ENCODE measurements at places on chromosomes 4 and X.
A peak's percentile ranks its signal among the peaks of the same experiment; 100 is the strongest.

DNA sequence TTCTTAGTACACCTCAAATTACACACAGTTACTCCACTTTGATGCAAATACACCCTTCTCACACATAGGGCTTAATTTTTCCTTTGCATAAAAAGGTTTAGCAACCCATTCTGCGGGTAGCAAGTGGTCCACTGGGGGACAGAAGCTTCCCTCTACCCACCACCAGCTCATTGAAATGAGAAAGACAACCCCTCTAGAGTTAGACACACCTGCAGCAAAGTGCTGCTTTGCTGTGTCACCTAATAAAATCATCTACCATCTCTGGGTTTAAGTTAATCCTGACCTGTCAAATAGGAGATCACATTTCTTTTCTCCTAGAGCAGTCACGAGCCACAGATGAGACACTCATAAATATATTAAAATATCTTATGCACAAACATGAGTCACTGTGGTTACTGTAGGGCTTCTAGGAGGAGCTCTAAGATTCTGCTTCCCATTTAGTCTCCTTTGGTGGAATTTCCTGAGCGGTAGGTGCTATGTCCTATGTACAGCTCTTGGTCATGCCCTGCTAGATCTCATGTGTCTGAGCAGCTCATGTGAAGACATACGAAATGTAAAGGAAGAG, 11.9 kb downstream of the BMX start:
- DNase-seq: no peak

DNA sequence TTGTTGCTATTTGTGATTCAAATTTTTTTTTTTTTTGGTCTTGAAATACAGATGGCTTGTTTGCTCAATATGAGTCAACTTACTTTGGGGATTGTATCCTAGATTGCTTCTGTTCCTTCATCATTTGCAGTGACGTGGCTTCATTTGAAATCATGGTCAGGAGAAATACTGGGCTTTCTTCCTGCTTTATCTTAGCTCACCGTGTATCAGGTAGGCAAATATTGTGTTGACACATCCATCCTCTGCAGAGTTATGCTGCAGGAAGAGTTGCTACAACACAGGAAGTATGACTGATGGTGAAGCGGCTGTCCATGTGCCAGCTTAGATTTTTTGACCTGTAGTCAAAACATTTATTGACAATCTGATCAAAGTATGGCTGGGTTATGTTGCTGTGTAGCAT, 232.2 kb downstream of the C4orf33 start:
- DNase-seq: no peak

GRCh38 chrX:150198776-150199175, 164.3 kb upstream of the MAMLD1 start:
- DNase-seq: no peak

DNA sequence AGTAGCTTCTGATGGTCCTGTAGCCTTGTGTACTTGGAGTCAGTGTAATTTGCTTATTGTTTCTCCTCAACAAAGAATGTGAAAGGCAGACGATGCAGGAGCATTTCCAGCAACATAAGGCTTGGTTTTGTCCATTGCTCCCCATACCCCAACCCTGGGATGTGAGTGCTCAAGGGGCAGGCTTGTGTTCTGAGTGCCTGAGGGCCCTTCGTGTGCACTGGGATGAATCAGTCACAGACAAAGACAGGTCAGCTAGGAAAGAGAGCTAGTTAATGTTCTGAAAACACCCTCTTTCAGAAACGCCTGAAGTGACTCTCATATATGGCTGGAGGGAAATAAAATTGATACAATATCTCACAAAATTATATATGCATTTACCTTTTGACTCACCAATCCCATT, 59.1 kb downstream of the PRPS1 start:
- no peak for DNase-seq

DNA sequence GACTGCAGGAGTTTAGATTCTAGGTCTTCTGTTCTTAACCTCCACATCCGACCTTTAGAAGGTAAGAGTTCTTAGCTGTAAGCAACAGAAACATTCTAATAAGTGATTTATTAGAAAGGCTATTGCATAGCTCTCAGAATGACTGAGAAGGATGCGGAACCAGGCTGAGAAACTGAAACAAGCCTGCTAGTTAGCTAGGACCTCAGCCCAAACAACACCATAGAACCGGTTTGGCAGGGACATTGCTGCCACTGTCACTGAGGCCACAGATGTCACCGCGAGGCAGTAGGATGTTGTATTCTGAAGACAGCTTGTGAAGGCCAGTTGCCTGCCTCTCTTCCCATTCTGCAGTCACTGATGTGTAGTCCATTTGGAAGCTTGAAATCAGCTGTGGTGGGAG, 160.0 kb upstream of the ARX start:
- no peak for DNase-seq

- DNase-seq: peak; percentile 66
Measured at GRCh38 chrX:107710617-107711391, 64.8 kb downstream of the TSC22D3 start.

DNA sequence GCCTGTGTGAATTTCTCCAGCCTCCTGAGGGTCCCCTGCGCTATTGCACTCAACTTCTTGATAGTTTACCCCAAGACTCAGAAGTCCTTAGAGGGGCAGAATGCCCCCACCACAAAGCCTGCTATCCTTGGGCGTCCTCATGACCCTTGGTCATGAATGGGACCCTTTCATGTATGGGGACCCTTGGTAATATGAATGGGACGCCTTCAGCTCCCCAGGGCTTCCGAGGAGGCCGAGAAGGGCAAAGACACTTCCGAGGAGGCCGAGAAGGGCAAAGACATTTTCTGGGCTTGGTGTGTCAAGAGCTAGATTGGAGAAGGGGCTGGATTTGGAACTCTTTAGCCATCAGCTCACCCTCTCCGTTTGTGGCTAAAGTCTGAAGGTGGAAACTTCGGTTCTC, 8.6 kb downstream of the SHOX start:
- no peak for DNase-seq

DNA sequence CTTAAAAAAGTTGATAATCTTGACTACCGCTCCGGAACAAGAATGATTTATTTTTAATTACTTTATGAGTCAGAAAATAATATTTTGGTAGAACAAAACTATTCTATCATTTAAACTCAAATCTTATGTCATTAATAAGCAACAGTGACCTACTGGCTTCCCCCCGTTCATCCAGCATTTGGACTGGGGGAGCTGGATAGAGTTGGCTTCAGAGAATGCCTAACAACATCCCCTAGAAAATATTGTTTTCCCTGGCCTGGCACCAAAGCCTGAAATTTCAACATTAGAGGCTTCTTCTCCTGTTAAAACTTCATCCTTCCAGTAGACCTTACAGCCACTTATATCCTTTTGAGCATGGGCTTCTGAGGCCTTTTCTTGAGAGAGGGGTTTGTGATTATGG, 55.7 kb upstream of the PDLIM3 start:
- no peak for DNase-seq

DNA sequence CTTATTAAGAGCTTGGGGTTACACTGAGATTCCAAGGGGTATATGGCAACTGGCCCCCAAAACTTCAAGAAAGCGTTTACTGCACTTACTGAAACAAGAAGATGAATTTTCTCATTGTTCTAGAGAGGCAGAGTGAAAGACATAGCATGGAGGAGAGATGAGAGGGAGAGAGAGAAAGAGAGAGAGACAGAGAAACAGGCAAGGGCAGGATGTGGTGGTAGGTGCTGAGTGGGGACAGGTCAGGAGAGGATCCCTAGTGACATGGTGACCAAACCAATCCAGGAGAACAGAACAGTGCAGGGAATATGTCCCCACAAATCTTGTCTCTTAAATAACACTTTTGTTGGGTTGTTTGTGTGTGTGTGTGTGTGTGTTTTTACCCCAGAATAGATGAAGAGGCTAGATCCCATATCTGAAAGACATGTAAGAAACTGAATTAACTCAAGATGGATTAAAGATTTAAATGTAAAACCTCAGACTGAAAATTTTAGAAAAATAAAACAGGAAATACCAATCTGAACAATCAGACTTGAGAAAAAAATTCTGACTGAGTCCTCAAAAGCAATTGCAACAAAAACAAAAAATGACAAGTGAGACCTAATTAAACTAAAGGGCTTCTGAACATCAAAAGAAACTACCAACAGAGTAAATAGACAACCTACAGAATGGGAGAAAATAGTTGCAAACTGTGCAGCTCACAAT, 202.2 kb downstream of the QDPR start:
- DNase-seq: no peak

DNA sequence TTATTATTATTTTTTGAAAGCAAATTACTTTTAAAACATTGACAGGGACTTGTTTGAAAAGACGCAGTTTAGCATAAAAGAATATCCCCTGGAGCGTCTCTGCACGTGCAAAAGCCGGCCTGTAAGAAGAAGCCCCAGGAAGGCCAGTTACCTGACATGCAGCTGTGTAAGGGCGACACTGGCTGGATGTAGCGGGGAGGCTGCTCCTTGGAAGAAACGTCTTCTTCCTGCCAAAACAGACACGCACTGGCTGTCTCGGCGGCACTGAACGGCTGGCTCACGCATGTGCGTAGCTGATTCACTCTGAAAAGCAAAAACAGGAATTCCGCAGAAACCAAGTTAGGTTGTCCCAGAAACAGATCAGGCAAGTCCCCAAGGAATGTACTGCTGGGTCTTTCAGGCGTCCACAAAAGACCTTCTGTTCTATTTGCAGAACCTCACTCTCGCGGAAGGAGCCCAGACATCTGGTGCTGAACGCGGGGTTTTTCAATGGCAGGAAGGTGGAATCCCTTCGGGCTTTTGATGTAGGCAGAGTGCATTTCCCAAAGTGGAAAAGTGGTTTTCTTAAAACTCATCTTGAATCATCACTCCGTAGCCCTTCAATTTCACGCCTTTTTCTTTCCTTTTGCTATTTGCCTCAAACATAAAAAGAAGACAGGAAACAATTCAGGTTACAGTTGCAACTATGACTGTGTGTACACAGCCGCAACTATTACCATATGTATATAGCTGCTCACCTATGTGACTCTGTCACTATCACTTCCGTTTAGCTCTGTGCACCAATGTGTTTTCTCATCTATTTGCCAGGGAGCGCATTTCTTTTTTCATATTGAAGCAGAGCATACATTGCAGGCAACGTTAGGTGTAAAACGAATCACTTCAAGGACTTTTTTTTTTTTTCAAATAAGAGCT, 38.1 kb upstream of the ARSH start:
- peak; percentile 41 for DNase-seq

- DNase-seq: no peak
Measured at GRCh38 chr4:150382028-150382427, 199.9 kb upstream of the MAB21L2 start.

GRCh38 chrX:55120761-55121358, 32.0 kb downstream of the PAGE2 start:
- no peak for DNase-seq

- DNase-seq: no peak
Measured at GRCh38 chr4:102116121-102116520, 229.2 kb downstream of the SLC39A8 start.

DNA sequence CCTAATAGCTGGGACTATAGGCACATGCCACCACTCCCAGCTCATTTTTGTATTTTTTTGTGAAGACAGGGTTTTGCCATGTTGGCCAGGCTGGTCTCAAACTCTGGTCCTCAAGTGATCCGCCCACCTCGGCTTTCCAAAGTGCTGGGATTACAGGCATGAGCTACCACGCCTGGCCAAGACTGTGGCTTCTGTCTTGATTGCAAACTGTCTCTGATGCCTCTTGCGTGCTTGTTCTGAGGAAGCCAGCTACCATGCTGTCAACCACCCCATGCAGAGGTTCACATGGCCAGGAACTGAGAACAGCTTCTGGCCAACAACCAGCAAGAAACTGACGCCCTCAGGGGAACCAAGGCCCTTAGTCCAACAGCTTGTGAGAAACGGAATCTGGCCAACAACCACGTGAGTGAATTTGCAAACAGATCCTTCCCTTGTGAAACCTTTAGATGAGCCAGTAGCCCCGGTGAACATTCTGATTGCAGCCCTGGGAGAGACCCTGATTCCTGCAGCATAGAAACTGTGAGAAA, 71.2 kb downstream of the SUPT20HL2 start:
- no peak for DNase-seq

DNA sequence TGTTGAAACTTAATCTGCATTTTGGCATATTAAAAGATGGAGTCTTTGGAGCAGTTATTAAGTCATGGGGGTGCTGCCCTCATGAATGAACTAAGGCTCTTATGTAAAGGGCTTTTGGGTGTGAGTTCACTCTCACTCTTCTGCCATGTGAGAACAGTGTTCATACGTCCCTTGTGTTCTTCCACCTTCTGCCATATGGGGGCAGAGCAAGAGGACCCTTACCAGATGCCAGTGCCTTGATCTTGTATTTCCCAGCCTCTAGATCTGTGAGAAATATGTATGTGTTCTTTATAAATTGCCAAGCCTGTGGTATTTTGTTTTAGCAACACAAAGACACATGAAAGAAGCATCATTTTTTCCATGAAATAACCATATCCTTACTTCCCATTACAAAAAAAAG, 213.9 kb downstream of the SPOCK3 start:
- peak; percentile 7 for DNase-seq

DNA sequence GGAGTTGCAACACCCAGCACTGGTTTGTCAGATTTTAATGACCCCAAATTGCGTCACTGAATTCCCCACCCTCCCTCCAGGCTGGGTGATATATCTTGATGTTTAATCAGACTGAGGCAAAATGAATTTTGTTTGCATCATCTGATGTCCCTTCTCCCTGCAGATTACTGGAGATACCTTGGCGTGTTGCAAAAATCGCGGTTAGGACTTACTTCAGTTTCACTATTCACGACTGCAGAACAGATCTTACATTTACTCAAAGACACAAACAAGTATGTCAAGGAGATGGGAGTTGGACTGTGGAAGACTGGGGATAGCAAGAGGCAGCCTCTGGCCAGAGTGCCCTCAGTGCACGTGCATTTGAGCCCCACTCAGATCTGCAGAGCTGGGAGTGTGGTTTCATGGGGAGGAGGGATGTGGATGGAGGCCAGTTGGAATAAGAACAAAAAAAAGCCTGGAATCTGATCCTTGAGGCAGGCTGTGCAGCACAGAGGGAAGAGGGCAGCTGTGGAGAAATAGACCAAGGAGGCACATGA, 92.2 kb upstream of the MTM1 start:
- no peak for DNase-seq

DNA sequence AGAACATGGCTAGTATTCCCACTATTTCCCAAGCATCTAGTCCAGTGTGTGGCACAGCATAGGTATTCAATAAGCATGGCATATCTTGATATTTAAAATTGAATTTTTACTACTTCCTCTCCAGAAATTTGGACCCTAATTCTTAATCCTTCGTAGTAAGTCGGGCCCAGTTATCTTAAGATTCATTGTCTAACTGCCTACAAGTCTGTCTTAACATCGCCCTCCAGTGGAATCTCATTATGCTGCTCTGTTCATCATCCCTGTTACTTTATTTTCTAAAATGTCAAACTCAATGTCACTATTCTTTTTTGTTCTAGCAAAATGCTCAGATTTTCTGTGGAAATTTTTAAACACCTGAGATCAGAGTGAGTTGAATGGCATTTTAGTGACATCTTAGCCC, 606.2 kb downstream of the KLHL13 start:
- DNase-seq: no peak

- DNase-seq: peak; percentile 79
Measured at GRCh38 chrX:132023896-132024386, 839 bp downstream of the STK26 start.

GRCh38 chrX:91435395-91435794, 756 bp downstream of the PABPC5 start:
- no peak for DNase-seq

GRCh38 chrX:19334945-19335626, 8.6 kb upstream of the PDHA1 start:
- DNase-seq: peak; percentile 54
